HepG2 (cell line): ENCODE measurements at places on chromosomes 7 and 10.

GRCh38 chr10:112628951-112629609 lies 182.1 kb downstream of the VTI1A start:
- no peak for DNase-seq

DNA sequence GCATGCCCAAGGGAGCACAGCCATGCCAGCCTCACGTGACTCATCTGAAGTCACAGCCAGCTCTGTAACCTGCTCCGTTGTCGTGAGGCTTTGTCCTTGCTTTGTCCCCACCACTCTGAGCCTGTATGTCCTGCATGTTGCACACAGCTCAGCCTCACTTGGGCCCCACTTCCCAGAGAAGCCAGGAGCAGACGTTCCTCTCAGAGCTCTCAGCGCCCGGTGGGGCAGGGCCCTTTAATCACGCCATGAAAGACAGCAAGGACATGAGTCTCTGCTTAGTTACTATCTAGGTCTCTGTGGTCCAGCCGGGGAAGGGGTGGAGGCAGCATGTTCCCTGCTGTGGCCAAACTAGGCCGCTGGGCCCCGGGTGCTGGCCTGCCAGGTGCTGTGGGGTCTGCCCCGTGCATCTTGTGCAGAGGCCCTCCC lies 127.4 kb upstream of the FAM20C start:
- no peak for DNase-seq

- no peak for DNase-seq
Observed at GRCh38 chr10:26468700-26469099, 30.6 kb downstream of the APBB1IP start.

- DNase-seq: no peak
Observed at GRCh38 chr7:49432254-49432653, 341.2 kb upstream of the VWC2 start.

- no peak for DNase-seq
Observed at GRCh38 chr10:110421512-110422138, 76.1 kb upstream of the DUSP5 start.

DNA sequence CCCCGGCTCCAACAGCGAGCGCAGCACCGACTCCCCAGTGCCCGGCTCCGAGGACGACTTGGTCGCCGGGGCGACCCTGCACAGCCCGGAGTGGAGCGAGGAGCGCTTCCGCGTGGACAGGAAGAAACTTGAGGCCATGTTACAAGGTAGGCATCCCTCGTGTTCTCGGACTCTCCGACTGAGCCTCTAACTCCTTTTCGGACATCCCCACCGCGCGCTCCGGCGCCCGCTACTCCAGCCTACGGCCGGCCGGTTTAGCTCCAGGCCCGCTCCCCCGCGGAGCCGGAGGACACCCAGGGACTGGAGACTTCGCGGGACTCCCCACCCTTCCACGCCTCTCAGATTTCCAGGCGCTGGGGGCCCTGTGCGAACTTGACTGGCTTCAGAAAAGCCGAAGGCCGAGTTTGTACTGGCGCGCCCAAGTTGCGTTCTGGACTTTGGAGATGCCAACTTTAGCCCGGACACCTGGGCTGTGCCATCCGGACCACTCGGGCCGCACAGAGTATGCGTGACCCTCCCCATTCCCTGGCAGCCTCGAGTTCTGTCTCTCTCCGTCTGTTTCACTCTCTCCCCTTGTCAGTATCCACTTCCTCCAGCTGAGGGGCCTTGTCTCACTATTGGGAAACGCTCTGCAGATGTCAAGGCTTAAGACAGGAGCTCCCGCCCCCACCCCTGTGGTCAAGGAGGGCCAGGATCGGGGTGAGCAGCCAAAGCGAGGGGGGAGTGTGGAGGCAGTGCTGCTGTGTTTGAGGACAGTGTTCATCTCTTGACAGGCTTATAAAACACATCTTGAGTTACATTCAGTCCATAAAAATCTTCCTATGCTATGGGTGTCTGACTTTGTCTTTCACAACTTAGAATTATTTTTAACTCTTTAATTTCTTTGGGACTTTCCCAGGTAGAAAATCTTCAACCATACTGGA lies 777 bp downstream of the BICC1 start:
- no peak for DNase-seq

DNA sequence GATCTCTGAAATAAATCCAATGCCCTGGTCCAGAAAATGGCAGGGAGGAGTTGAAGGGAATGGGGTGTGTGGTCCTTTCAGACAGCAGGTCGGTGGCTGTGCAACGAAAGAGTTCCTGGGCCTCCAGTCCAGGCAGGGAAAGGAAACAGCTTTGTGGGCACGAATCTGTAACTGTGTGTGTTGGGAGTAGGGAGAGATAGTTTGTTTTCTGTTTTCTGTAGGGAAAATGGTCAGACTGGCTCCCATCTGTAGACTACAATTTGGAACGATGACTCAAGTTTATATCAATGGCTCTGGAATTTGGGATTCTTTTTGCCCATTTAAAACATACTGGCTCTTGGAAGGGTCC lies 2.6 kb upstream of the HOXA9 start:
- DNase-seq: no peak

DNA sequence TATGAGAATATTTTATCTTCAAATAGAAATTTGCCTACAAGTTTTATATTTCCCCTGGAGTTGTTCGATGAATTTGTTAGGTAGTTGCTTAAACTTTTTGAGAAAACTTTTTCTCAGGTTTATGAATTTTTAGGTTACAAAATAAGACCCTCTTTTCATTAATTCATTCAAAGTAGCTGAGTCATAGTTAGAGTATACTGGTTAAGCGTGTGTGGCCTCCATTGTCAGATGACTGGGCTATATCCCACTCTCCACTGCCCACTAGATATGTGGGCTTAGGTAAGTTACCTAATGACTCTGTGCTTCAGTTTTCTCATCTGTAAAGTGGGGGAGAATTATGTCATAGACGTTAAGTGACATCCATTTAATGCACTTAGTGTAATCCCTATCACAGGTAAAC lies 1.0 kb downstream of the ASB15 start:
- DNase-seq: no peak

DNA sequence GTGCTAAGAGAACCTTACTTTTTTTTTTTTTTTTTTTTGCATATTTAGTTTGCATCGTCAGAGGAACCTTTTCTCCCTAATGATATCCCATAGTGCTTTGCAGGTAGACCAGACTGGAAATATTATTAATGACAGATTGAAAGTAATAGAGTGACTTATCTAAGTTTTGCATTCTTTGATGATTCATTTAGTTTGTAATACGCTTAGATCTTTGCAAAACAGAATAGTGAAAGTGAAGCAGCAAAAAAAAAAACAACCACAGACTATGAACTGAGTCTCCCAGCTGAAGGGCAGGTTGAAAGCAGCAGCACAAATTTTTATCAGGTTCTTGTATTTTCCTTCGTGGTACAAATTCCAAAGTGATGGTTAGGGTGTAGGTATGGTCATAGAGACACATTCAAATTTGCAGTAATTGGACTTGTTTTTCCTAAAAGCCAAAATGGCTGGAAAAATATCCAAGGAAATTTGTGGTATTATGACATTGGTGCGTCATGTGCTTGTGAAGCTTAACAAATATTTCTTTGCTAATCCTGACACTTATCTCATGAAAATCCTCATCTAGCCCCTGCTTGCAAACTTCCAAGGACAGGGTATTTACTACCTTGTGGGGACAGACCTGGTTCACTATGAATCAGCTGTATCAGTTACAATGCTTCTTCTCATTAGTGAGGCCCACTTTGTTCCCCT lies 81.8 kb upstream of the CREB5 start:
- DNase-seq: no peak

- DNase-seq: no peak
Observed at GRCh38 chr10:70969188-70969587, 80.8 kb upstream of the PCBD1 start.

- DNase-seq: no peak
Observed at GRCh38 chr10:2891770-2892124, 175.6 kb upstream of the PFKP start.

GRCh38 chr10:89062861-89063260 lies 72.3 kb downstream of the FAS start:
- DNase-seq: no peak

- no peak for DNase-seq
Observed at GRCh38 chr10:62632071-62632809, 172.3 kb upstream of the ADO start.

DNA sequence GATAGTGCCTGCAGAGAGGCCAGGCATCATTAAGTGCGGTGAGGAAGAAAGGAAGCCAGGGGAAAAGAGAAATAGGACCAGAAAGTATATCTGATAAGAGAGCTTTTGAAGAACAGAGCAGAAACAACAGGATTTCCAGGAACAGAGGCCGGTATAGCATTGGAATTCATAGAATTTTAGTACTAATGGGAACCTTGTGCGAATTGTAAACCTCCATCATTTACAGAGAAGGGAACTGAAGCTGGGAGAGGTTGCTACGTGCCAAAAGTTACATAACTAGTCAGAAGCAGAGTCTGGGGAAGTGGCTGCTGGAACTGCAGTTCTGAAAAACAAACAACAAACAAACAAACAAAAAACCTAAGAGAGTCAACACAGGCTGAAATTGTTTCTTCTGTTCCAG lies 5.4 kb upstream of the ZMYND11 start:
- DNase-seq: no peak

DNA sequence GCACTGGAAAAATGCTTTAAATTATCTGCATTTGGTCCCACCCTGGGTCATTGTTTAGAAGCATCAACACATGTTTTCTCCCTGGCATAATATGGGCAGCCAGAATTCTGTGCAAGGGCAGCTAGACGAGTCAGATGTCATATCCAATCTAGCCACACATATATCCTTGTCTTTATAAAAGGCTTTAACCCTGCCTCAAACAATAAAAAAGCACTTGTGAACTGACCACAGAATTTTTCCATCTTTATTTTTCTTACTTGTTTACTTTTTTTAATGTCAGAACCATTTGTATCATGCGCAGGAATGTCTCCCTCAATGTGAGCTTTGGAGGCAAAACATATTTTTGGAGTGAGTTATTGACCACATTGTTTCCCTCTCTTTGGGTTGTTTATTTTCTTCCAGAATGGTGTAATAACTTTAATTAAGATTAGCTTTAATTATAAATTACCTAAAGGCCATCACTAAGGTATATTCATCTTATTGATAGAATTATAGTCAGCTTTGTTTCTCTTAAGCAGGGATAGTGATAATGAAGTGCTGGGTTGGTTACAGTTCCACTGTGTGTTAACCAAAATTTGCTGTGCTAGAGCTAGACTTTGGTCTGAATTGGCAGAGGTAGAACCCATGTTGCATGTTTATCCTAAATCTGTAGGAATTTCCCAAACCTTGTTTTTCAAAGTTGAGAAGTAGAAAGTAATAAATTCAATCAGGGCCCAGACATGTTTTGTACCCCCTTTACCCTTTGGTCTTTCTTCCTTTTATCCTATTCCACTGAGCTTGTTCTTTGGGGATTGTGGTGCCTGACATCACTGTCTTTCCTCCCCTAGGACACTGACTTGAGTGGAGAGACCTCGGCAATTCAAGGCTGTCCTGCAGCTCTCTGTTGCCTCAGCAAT lies 1078.4 kb downstream of the KCNMA1 start:
- no peak for DNase-seq

DNA sequence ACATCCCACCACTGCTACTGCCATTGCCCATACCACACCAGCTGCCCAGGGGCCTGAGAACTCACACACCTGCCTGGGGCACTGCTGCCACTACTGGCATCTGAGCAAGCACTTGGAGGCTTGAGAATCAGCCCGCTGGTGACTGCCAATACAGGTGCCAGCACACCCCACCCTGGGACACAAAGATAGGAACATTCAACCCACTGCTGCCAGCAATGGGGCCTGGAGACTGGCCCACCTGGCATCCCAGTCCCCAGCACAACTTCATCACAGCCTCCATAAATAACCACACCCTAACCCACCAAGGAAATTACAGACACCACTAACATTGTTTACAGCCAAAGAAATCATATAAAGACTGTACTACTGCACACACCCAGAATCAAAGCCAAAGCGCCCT lies 115.9 kb downstream of the SLC16A9 start:
- DNase-seq: no peak

GRCh38 chr7:128884561-128885369 lies 22.1 kb downstream of the ATP6V1F start:
- no peak for DNase-seq

DNA sequence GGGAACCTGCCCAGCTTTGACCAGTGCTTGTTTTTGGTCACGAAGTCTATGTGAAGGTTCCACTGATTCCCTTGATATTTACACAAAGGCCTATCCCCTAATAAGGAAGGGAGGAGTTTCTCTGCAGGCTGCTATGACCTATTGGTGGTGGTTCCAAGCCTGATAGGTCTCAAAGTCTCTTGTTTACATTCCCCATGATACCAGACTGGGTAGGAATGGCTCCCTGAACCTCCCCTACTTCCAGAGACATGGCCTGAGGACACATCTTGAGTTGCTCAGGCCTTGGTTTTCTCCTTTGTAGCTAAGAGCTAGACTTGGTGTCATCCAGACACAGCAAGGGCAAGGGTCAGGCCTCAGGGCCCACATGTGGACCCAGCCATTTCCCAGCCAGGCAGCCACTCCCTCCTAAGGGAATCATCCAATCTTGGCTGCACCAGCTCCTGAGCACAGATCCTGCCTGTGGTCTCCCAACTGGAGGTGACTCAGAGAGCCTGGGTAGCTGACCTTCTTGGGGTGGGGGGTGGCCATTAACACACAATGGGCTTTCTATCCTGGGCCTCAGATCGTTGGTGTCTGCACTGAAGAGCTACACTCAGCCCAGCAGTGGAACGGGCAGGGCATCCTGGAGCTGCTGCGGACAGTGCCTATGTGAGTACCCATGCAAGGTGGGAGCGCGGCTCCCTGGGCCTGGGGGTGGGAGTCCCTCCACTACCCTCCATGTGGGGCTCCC lies 51.0 kb upstream of the TRIM8 start:
- peak; percentile 61 for DNase-seq

- peak; percentile 20 for DNase-seq
Observed at GRCh38 chr10:75097666-75098285, 13.7 kb upstream of the SAMD8 start.

DNA sequence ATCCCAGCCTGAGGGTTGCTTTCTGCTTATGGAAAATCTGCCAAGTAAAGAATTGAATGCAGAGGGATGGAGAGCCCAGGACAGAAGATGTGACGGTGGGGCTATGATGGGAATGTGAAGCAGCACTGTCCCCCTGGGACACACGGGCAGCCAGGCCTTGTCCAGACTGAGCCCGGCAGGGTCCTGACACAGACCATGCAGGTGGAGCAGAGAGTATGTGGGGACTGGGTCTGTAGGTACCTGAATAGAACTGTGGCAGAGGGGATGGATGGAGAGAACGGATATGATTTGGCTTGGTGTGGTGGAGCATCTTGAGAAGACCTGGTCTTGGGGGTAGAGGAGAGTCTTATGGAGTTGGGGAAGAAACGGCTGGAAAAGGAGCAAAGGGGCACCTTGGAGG lies 732 bp upstream of the LRRC18 start:
- DNase-seq: no peak

GRCh38 chr10:6054884-6055283 lies 7.3 kb downstream of the IL2RA start:
- DNase-seq: no peak

- no peak for DNase-seq
Observed at GRCh38 chr7:148456351-148456750, 134.2 kb upstream of the C7orf33 start.

- peak; percentile 19 for DNase-seq
Observed at GRCh38 chr10:84076540-84077195, 62.6 kb upstream of the GHITM start.

DNA sequence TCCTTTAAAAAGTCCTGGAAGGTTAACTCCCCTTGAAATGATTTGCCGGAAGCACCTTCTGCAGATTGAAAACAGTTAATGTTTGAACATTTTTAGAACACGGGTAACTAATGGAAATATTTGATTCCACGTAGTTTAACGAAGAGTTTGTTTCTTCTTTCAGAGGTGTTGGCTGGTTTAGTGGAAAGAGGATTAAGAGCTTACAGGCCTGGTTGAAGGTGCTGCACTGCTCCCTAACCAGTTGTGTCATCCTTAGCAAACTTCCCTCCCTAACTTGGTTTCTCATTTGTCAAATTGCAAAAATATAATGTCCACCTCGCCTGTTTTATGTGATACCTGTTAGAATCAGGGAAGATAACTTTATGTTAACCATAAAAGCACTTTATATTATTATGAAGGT lies 243.0 kb upstream of the FZD8 start:
- DNase-seq: no peak
